ENCODE measurements at places on chromosomes 6 and 20.
A peak's percentile ranks its signal among the peaks of the same experiment; 100 is the strongest.

DNA sequence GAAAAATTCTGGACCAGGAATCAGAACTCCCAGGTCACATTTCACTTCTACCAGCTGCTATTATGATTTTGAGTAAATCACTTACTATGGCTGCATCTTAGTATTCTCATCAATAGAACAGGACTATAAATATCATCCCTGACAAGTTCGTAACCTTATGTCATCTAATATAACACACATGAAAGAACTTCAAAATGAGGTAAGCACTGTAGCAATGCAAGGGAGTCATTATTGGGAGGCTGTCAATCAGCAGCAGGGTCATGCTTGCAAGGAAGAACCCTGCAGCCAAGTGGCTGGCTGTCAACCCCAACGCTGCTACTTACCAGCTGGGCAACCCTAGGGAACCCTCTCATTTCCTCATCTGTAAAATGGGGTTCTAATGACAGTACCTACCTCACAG lies 123.3 kb upstream of the B3GAT2 start:
- no peak for DNase-seq

- peak; percentile 23 for DNase-seq
These were observed 216.8 kb downstream of the HACE1 start for GRCh38 chr6:104642871-104643270.

DNA sequence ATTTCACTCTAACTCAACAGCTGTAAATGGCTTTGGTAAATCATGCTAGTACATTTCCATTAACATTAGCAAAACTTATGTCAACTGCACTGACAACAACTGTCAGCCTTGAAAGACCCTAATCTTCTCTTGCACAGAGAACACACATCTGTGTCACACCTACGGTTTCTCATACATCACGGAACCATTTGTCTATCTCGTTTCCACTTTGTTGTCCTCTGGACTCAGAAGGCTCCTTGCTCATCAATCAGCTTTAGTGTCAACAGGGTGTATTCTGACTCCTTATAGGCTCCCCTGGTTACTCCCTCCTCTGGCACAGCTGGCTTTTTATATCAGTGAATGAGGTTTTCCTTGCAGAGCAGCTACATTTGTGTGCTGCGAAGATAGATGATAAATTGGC lies 49.3 kb downstream of the CD83 start:
- DNase-seq: no peak

GRCh38 chr6:70846207-70846835 lies 110.5 kb downstream of the B3GAT2 start:
- no peak for DNase-seq

DNA sequence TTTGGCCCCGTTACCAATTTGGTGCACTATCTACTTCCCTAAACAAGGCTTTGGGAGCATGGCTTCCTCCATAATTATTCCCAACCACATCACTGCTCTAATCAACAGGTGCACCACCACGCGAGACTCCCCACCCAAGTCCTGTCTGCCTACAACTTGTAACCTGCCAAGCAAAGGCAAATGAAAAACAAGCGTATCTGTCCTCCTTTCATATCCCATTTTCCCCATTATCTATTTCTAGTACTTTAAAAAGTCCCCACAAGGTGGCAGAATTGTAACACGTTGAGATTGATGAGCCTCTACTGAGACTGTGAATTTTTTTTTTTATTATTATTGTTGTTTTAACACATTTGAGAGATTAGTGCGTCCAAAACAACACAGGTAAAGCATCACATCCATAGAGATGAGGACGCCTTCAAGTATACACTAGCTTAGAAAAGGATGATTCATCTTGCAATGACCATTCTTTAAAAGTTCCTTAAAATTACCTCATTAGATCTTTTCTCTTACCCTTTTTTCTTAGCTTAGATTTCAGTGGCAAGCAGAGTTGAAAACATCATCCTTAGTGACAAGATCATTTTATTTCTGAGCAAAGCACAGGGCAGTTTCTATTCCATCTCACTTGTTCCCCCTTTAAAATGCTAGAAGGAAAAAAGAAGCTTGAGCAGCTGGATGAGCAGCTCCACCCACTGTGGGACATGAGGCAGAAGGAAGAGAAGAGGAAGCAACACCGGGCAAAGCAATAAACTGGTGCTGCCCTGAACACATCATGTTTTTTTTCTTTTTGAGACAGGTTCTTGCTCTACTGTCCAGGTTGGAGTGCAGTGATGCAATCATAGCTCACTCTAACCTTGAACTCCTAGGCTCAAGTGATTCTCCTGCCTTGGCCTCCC lies 210.8 kb downstream of the ARHGAP18 start:
- DNase-seq: peak; percentile 53

DNA sequence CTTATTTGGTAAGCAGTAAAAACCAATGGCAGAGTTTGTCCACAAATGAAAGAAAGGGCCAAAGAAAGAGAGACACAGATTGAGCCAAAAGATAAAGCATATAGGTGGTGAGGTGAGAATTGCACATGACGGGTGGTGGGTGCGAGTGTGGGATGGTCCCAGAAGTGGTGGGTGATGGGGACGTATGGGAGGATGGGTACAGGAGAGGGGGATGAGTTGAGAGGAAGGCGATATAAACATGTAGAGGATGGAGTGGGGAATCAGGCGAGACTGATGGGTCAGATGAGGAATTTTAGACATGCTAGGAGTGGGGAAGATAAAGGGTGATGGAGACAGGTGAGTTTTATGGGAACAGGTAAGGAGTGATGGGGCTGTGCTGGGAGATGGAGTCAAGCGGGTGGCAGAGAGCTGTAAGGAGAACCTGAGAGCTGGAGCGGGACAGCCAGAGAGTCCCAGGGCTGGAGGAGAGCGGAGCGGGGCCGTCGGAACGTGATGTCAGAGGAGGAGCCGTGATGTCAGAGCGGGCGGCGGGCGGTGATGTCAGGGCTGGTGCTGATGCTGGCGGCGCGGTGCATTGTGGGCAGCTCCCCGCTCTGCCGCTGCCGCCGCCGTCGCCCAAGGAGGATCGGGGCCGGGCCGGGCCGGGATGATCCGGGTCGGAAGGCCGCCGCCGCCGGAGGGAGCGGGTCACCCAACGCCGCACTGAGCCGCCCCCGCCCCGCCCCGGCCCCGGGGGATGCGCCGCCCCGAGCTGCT lies at the start of gene TTBK1:
Gene TTBK1 (plus strand): TSS at position 574 of the 756 bp plus-strand sequence. CDS start 3,180 bp downstream, outside the sequence.
- DNase-seq: no peak

- no peak for DNase-seq
These were observed 931 bp upstream of the EBF4 start for GRCh38 chr20:2691663-2692035.

- peak; percentile 69 for DNase-seq
These were observed 21.6 kb upstream of the FBXO30 start for GRCh38 chr6:145836170-145836569.

GRCh38 chr6:48388044-48388443 lies 277.0 kb upstream of the PTCHD4 start:
- DNase-seq: no peak

- no peak for DNase-seq
These were observed 24.4 kb downstream of the DCBLD1 start for GRCh38 chr6:117506907-117507306.

- no peak for DNase-seq
These were observed 6.0 kb downstream of the ASF1A start for GRCh38 chr6:118899948-118900347.

GRCh38 chr20:10495173-10495572 lies 60.1 kb downstream of the SLX4IP start:
- DNase-seq: no peak

DNA sequence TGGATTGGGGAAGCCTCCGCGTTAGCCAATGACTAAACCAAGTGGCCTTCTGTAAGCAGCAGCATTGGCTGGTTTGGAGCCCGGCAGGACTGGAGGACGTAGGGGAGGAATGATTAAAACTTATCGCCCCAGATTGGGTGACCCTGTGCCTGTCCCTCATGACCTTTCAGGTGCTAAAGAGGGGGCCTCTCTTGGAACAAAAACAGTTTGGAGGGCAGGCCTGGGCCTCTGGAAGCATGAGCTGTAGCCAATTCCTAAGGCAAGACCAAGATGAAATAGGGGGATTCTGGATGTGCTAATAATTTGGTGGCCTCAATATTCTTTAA lies 1.4 kb downstream of the GMPR start:
- DNase-seq: peak; percentile 71

GRCh38 chr6:111700135-111700690 lies 94.5 kb upstream of the TRAF3IP2 start:
- DNase-seq: no peak

DNA sequence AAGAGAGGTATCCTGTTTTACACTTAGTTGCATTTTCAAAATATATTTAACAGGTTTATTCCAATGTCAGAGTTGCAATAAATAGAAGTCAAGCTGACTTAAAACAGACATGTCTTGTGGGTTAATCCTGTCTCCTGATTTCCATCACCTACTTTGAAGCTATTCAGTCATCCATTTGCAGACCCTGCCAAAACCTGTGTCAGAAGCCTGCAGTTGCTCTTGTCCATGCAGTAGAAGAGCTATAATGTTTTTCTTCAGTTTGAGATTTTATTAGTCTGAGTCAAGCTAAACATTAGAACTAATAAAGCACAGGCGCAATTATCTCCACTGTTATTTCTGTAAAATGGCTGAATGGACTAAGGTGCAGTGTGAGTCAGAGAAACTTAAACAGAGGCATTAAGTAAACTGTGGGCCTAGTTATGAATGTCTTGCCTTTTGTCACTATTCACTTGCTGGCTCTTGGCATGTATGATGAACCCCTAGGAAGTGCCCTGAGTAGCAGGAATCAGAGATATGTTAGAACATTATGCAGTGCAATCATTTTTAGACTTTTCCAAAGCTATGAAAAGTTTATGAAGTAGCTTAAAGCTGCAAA lies 11.0 kb upstream of the HDGFL1 start:
- DNase-seq: no peak

- DNase-seq: no peak
These were observed 41.0 kb downstream of the TSHZ2 start for GRCh38 chr20:53013183-53013582.

GRCh38 chr6:24920136-24920535 lies 15.6 kb downstream of the RIPOR2 start:
- no peak for DNase-seq

GRCh38 chr6:21587961-21588480 lies 5.5 kb upstream of the SOX4 start:
- DNase-seq: peak; percentile 49

DNA sequence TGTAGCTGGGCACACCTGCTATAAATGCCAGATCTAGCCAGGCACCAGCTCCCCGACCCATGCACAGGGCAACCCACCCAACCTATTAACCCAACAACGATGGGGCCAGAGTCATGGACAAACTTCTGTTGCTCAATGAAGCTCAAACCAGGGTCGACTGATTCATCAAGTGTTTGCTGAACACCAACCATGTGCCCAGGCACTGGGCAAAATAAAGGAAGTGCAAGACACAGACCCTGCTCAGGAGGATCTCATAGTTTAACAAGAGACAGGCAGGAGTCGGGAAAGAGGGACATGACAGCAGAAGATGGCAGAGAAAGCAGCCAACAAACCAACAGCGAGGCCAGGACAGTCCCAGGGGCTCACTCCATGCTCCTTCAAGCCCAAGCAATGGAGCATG lies 18.8 kb downstream of the KCNK5 start:
- no peak for DNase-seq

- DNase-seq: no peak
These were observed 18.2 kb downstream of the SNAP25 start for GRCh38 chr20:10236540-10237533.

DNA sequence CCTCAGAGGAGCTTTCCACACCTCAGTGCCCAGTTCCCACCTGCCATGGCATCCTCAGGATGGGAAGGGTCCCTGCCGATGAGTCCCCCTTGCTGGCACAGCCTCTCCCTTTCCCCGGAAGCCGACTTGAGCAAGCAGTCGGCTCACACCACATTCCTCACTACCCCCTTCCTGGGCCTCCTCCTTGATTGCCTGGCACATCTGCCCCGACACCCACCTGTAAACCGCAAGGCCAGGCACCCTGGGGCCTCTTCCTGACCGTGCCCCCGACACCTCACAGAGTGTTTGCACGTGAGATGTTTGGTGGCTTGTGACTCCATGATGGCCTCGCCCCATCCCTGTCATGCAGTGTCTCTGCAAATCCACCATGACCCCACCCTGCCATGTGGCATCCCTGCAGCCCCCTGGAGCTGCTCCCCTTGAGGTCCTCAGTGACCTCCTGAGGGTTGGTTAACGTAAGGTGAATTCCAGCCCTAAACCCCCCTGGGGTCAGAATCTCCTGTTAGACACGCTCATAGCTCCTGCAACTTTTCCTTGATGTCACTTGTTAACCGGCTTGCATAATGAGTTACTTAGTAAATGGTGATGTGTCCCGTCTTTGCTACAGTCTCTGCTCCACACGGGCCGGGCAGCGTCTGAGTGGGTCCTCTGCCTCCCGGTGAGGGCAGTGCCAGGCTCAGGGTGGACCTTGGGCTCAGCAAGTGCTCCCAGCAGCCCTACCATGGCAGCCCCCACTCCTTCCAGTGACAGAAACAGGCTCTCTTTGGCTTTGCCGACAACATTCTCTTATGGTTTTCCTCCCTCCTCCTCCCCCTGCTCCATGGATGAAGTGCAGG lies 115.9 kb upstream of the FRMD1 start:
- no peak for DNase-seq

- peak; percentile 6 for DNase-seq
These were observed 178.7 kb downstream of the GJA10 start for GRCh38 chr6:90072935-90073464.

DNA sequence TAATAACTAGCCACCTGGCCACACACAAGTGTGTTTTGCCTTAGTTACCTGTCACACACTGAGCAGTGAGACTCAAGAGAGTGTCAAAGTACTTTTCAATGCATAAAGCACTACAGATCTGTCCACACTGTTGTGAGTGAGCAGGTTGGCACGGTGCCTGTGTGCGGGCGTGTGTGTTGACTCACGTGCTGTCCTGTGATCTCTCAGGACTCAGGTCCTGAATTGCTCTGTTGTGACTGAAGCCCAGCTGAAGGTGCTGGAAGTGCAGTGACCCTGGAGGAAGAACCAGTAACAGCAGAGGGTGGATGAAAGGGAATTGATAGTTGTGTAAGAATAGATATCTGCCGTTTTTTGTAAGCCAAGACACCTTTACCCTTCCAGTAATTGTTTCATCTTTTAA lies 18.3 kb downstream of the SLC16A10 start:
- DNase-seq: no peak

GRCh38 chr20:8972963-8973705 lies 95.8 kb upstream of the PLCB4 start:
- no peak for DNase-seq

DNA sequence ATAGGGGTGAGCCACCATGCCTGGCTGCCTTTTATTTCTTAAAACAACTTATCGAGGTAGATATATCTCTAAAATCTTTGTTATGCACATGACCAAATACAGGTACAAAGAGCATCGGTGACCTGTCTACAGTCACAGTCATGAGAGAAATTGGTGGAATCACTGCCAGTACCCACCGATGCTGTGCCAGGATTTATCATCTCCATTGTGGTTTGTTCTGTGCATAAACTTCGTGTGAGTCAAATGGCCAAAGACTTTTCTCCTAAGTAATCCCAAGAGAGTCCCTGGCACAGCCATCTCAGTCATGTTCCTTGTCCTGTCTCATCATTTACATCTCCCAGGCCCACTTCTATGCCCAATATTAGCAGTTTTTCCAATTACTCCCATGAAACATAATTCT lies 9.0 kb downstream of the GSTA3 start:
- DNase-seq: no peak

Data from AG10803 (cell line).